ENCODE measurements at places on chromosomes 6 and 20.

DNA sequence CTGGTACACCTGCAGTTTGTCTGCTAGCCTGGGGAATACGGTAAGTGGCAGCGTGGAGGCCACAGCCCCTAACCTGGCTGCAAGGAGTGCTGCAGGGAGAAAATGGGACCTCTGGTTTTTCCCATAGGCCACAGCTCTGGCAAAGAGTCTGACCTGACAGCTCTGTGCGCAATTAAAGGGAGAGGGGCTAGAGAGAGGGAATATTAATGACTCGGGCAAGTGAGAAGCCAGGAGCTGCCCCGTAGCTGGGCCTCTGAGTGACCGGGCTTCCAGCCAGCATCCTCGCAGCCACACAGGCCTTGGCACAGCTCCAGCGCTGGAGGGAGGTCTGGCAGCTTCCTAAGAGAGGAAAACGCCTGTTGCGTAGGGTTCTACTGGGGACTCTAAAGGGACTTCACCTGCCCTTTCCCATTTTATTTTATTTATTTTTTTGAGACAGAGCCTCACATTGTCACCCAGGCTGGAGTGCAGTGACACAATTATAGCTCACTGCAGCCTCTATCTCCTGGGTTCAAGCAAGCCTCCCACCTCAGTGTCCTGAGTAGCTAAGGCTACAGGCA, 18.2 kb upstream of the OCSTAMP start:
- DNase-seq, result no peak

DNA sequence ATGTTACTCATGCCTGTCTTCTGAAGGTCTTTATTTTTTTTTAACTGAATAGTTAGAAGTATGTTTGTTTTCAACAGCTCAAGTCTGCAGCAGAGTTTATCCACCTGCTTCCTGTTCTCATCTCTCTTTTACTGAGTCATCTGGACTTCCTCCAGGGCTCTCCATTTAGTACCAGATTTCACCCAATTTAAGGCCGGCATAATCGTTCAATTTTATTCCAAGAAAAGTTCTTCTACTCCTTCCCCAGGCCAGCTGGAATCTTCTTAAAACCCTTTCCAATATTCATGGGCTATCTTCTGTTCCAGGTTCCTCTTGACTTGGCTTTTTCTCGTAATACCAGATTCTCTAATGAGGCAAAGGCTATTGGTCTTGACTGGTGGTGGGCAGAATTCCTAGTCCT, 79.0 kb upstream of the LAMA2 start:
- DNase-seq, result no peak

DNA sequence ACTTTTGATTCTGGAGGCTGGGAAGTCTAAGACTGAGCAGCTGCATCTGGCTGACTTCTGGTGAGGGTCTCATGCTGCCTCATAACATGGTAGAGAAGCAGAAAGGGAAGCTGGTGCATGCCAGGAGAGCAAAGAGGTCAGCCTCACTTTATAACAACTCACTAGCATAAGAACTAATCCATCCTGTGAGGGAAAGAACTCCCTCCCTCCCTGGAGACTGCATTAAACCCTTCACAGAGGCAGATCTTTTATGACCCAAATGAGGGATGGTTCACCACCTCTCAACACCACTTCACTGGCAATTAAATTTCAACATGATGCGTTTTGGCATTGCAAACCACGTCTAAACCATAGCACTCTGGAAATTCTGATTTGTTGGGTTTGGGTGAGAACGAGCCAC, 33.9 kb downstream of the STXBP5 start:
- DNase-seq, result no peak

GRCh38 chr6:144119376-144119775, 24.0 kb upstream of the SF3B5 start:
- DNase-seq, result no peak

- no peak for DNase-seq
Measured at GRCh38 chr6:38370653-38371601, 268.8 kb downstream of the BTBD9 start.

DNA sequence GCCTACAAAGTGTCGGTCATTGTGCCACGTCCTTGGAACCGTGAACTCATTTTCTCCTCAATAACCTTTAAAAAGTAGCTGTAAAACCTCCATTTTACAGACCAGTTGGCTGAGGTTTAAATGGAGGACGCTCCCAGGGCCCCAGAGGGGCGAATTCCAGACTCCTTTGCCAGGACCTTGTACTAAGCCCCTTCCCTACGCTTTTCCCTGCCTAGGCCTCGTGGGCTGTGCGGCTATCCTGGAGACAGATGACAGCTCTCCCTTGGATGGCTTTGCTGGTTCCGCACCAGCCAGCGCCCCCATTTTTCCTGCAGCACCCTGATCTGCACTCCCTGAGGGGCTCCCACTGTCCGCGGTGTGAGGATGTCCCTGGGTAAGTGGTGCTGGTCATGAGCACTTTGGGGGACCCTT, 12.1 kb upstream of the SNHG17 start:
- DNase-seq, result no peak

DNA sequence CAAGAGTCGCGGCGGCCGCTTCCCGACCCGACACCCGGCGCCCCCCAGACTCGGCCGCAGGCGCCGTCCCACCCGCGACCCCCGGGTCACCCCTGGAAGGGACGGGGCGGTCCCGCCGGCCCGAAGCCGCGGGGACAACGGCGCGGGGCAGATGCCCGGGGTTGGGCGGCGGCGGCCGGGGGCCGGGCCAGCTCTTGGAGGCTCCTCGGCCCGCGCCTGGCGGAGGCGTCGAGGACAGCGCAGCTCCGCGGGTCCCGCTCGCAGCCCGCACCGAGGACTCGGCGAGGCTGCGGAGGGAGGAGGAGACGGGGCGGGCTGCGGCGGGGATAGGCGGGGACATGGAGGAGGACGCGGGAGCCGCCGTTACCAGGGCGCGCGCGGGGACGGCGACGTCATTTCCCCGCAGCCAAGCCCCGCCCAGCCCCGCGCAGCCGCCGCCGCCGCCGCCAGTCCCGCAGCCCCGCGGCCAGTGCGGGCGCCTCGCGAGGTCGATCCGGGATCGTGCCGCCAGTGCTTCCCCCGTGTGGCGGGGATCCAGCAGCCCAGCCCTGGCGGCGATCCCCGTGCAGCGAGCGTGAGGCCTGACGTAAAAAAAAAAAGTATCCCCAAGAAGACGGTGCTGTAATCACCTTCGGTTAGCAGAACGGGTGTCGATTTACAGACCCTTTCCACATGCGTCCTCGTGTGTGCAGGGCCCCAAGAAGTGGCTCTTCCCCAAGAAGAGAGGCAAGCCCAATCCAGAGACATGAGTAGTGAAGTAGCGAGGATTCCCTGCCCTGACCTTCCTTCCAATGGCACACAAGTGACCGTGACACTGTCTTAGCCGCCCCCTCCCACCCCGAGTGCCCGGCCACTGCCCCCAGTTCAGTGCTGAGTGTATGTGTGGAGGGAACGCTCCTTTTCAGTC, at the start of gene FAM184A:
Gene FAM184A (minus strand): TSS at position 289 of the 907 bp plus-strand sequence. CDS start 365 bp downstream, outside the sequence.
- peak; percentile 74 for DNase-seq

DNA sequence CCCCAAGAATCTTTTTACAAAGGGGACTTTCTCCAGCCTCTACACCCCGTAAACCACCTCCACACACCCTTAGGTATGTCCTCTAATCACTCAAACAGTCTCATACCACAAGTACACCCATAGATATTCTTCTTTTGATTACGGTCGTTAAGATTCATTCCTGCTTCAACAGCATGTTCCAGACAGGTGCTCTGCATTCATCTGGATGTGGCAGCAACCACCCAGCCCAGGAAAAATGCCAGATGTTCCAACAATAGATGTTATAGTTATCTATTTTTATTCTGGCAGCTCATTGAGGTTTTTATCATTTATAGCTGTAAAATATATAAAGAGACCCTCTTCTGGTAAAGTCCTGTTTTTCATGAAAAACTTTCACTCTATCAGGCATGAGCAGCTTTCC, 60.7 kb downstream of the SIM1 start:
- no peak for DNase-seq

- no peak for DNase-seq
Measured at GRCh38 chr6:25351485-25351884, 72.3 kb downstream of the CARMIL1 start.

DNA sequence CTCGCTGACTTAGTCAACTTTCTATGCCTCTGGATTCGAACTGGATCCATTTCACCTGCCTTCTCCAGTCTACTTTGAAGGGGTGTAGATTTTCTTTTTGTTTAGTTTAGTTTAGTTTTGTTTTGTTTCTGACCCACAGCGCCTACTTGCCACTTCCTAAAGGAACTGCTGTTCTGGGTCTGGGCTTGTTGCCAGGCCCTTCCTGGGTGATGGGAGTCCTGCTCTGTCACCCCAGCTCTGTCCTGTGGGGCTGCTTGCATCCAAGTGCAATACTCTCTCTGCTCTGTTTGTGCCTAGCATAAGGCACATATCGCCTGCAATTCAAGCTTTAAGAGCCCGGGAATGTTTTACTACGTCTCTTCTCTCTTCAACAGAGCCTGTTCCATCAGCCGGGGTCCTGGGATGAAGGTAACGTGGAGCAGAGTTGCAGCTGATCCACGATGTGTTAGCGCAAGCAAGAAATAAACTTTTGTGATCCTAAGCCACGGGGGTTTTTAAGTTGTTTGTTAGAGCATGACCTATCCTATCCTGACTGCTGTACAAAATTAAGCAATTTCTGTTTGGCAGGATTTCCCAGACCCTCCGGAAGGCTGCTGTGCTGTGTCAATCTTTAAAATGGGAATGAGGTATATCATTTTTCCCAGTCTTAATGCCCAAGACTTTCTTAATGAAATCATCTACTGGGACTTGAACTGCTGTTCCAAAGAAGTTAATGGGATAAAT, 30.9 kb upstream of the TAGAP start:
- no peak for DNase-seq

GRCh38 chr20:14488756-14489479, 151.5 kb upstream of the FLRT3 start:
- no peak for DNase-seq

DNA sequence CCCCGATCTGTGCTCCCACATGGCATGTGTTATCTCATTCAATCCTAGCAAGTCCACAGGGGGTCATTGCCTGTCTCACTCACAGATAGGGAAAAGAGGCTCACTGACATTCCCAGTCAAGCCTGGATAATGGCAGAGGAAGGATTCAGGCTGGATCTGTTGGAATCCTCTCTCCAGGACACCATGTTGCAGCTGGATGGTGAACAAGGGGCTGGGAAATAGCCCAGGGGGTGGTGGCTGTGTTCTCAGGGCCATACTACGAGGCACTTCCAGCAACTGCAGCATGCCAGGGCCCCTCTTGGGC, 5.0 kb upstream of the SPDEF start:
- DNase-seq, result no peak

GRCh38 chr20:19074828-19075516, 137.5 kb upstream of the SLC24A3 start:
- DNase-seq, result peak; percentile 42

GRCh38 chr6:33709605-33710295, 1.8 kb downstream of the UQCC2 start:
- DNase-seq, result no peak

DNA sequence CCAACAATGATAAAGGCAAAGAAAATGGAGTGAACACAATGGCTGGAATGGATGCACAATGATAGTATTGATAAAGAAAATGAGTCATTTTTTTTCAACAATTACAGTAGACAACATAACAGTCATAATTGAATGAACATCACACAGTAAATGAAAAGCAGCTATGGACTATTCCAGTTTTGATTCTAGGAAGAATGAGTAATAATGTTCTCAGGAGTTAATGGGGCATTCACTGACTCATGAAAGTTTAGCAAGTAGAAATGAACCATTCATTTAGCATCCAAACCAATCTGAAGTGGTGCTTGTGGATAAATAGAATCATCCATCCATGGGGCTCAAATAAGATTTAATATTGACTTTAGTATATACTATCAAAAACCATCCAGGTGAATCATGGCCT, 1029.5 kb upstream of the GJE1 start:
- no peak for DNase-seq

DNA sequence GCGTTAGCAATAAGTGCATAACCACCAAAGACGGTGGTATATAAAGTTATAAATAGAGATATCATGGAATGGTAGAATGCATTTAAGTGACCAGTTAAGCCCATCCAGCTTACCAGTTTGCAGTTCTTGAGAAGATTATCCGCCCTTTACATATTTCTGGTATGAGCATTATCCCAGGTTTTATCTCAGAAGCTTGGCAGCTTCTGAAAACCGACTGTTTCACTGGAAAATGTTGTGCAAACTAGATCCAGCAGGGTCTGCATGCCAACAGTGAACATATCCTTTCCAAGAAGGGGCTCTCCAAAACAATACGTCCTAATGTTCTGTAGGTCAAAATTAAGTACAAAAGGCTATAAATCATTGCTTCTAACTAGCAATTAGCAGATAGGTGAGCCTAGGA, 29.5 kb upstream of the SHLD1 start:
- no peak for DNase-seq

DNA sequence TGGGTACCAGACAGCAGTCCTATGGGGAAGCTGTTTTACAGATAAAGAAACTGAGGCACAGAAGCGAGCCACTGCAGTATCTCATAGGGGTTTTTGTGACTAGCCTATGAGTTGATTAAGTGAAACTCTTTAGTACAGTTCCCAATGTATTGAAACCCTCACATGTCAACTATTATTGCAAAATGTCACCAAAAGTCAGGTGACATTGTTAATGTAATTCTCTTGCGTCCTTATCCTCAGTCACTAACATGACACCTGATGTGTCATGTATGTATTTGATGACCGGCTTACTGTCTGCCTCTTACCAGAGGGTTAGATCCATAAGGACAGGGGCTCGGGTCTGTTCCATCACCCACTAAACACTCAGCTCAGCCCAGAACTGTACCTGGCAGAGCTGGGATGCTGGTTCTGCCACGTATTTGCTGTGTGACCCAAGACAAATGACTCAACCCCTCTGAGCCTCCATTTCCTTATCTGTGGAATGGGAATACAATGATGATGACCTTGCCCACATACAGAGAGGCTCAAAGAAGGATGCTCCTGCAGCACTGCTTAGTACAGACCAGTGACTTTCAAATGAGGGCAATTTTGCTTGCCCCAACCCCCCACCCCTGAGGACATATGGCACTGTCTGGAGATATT, 32.9 kb downstream of the PREX1 start:
- no peak for DNase-seq

DNA sequence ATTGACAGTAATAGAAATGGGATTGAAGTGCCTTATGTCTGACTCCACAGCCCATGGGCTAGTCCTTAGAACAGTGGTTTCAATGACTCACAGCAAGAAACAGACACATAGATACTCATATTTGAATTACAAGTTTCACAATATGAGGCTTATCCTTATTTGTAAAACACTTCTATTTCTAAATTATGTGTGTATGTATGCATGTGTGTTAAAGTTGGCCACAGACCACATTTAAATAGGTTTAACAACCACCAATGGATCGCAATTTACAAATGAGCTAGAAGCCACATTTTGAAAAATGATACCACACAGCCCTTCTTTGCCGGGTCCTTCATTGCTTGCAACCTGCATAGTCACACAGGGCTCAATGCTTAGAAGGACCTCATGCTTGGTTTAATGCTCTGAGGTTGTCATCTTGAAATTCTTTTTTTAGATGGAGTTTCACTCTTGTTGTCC, 157.8 kb upstream of the PREP start:
- DNase-seq, result peak; percentile 42

Measured in GM20000 (cell line).